ENCODE measurements at places on chromosomes 2 and 18.
A peak's percentile ranks its signal among the peaks of the same experiment; 100 is the strongest.

DNA sequence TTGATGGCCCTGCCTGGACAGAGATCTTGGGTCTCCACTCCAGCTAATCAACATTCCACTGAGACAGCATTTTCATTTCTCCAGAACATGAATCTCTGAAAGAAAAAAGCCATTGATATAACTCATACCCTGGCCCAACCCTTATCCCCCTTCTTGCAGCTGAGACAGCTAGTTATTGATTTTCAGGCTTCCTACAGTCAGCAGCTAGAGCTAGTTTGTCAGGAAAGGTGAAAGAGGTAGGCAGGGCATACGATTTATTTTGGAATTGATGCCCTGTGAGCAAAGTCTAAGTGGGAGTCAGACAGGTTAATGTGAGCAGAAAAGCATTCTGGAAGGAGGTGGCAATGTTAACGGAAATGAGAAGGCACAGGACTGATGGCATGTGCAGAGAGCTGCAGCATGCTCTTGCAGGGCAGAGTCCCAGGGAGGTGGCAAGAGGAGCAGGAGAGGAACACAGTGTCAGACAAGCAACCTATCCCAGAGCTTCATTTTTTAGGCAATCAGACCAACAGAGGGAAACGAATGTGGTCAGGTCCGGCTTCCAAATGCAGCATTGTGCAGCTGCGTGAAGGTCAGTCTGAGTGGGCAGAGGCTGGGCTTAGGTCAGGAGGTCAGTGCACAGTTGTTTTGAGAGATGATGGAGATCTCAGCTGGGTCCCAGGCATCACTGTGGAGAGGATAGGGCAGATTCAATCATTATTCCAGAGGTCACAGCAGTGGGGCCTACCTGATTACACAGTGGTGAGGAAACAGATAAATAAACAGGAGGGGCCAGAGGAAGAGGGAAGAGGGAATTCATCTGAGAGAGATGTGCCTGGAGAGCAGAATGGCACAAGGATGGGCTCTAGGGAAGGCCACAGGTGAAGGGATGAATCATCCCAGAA lies 134.8 kb downstream of the CMPK2 start:
- no peak for DNase-seq

DNA sequence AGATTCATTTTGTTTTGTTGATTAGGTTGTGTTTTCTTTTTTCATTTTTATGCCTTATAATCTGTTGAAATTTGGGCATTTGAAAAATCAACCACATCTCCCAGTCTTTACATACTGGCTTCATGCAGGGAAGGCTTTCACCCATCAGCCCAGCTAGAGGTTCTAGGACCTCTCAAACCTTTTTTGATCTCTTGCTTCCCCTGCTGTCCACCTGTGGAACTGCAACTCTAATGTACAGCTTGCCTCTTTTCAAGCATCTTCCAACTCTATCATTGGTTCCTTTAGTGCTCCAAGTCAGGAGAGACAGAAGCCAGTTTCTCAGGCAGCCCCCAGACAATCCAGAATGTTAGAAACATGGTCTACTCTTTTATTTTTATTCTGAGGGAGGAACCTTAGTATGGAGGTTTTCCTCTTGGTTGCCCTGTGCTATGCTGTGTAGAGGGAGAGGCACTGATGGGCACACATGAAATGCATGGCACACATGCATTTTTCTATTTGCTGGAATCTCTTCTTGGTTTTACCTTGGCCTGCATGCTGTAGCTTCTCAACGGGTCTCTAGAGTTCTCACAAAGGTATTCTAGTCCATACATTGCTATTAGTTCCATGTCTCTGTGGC lies 107.2 kb upstream of the L3MBTL4 start:
- DNase-seq: no peak

DNA sequence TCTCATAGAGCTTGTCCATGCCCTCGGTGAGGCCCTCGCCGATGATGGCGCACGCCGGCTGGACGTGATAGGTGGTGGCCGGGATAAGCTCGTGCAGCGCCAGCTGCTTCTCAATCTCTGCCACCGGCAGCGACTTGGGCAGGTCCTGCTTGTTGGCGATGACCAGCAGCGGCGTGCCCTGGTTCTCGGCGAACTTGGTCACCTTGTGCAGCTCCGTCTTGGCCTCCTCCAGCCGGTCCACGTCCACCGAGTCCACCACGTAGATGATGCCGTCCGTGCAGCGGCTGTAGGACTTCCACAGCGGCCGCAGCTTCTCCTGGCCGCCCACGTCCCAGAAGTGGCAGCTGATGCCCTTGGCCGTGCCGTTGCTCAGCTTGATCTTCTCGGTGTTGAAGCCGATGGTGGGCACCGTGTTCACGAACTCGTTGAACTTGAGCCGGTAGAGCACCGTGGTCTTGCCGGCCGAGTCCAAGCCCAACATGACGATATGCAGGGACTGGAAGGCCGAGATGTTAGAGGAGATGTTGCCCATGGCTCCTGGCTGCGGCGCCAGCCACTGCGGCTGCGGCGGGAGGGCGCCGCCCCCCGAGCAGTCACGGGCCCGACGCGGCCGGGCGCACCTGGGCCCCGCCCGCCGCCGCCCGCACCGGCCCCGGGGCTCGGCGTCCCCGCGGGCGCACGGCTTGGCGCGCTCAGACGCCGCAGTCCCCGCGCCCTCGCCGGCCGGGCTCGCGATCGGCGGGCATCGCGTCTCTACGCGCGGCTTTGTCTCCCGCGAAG lies 636 bp downstream of the ARL4C start:
- DNase-seq: peak; percentile 46

DNA sequence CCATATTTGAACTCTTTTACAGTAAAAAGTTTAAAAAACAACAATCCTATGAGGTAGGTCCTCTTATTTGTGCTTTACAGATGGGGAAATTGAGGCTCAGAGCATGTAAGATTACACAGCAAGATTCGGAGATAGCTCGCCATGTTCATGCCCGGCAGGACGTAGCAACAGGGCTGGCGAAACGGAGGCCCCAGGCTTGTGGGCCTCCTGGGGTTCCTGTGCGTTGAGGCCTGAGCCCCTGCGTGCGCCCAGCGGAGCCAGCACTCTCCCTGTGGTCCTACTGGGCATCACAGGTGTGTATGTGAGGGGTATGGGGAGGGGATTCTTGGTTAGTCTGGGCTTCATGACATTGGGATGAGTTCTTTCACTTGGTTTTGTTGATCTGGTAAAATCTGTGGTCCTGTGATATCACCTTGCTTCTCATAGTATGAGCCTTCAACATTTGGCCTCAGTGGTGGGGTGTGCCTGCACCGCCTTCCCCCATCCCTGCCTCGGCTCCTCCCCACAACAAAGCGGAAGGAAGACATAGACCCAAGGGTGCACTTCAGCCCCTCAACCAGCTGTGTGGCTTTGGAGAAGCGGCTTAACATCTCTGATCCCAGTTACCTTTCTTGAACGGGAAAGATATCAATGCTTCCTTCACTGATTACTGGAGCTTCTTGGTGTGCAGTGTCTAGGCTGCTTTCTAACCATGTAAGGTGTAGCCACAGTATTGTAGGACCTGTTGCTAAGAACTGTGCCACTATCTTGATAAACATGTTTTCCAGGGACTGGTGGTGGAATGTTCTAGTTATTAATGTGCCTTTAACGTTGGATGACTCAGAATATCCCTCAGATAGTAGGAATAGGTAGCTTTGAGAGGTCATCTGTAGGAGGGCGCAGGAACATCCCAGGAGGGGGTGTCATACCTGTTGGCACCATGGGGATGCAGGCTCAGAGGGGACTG lies 37.2 kb downstream of the HPCAL1 start:
- DNase-seq: no peak

DNA sequence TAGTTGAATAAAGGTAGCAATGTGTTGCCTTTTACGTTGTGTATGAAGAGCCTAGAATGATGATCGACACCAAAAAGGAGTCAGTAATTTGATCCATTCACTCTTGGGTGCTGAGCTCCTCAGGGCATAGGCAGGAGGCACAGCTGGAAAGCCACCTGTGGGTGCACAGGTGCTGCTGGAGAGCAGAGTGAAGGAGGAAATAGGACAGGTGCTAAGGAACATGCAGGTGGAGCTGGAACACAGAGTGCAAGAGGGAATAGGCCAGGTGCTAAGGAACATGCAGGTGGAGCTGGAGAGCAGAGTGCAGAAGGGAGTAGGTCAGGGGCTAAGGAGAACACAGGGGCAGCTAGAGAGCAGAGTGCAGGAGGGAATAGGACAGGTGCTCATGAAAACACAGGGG lies 86.1 kb downstream of the SH3YL1 start:
- no peak for DNase-seq

GRCh38 chr2:128317181-128317898 lies 1.3 kb downstream of the HS6ST1 start:
- DNase-seq: no peak

DNA sequence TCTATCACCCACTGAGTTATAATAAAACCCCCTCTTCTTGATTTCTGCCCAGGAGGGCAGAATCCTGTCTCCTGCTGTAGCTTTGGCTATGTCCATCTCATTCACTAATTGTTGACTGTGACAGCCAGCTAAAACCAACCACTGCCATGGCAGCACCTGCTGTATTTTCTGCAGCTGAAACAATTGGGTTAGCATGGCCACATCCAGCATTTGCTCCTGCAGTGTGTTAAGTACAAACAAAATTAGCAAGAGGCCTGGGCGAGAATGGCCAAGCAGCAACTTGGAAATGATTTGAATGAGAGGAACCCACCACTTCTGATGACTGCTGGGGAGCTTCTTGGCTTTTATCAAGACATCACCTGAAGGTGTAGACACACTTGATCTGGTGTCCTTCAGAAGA lies 89.4 kb upstream of the LRRTM1 start:
- DNase-seq: no peak

DNA sequence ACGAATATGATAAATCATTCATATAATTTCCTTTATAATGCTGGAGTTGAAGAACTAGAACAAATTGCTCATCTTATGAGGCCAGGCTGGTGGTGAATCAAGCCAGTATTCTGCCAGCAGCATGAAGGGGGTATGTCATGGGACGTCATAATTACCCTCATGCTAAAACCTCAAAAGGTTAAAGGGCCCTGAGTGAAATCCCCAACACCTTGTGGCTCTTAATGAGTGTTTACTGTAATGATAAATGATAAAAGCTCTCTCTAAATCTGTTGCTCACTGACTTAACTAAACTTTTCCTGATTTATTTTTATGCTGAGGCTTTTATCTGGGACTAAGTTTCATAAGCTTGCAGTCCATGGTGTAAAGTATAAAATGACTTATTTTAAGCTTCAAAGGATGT lies 18.3 kb upstream of the NEDD4L start:
- DNase-seq: no peak

- DNase-seq: no peak
These were observed 272.6 kb downstream of the NEDD4L start for GRCh38 chr18:58316396-58317342.

GRCh38 chr18:25727281-25727985 lies 363.0 kb downstream of the SS18 start:
- no peak for DNase-seq

DNA sequence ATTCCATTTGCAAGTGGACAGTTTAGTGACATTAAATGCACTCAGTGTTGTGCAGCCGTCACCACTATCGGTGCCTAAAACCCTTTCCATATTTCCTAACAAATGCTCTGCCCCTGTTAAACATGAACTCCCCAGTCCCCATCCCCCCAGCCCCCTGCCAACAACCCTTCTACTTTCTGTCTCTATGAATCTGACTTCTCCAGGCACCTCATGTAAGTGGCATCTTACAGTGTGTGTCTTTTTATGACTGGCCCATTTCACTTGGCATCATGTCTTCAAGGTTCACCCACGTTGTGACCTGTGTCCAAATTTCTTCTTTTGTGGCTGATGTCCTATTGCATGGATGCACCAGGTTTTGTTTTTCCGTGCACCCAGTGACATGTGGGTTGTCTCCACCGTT lies 140.9 kb upstream of the GPC1 start:
- DNase-seq: no peak
